ENCODE measurements at places on chromosomes 1 and 21. TPM values are rescaled to one million over a fixed set of nuclear protein-coding genes. Genes with fewer than 3 reads are reported as not detected.
A peak's percentile ranks its signal among the peaks of the same experiment; 100 is the strongest.

DNA sequence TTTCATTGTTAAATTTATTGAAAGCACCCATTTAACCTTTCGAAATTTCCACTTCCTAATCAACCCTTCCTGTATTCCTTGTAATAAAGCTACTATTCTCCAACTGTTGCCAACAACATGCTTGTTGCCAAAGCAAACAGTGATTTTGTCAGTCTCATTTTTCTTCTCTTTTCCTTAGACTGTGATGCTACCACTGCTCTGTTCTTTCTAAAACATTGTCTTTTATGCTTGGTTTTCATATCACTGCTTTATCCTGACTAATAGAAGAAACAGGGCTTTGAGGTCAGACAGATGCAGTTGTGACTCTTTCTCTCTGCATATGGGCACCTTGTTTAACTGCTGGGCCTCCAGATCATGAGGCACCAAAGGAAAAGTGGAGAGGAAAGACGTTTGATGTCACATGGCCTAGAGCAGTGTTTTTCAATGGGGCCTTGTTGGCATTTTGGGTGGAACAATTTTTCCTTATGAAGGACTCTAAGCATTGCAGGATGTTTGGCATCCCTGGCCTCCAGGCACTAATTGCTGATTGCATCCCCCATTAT is 56.1 kb downstream of the HMCN1 start:
- peak; percentile 66 for DNase-seq

- DNase-seq: no peak
These were observed 24.3 kb upstream of the KNCN start for GRCh38 chr1:46575778-46576177.

DNA sequence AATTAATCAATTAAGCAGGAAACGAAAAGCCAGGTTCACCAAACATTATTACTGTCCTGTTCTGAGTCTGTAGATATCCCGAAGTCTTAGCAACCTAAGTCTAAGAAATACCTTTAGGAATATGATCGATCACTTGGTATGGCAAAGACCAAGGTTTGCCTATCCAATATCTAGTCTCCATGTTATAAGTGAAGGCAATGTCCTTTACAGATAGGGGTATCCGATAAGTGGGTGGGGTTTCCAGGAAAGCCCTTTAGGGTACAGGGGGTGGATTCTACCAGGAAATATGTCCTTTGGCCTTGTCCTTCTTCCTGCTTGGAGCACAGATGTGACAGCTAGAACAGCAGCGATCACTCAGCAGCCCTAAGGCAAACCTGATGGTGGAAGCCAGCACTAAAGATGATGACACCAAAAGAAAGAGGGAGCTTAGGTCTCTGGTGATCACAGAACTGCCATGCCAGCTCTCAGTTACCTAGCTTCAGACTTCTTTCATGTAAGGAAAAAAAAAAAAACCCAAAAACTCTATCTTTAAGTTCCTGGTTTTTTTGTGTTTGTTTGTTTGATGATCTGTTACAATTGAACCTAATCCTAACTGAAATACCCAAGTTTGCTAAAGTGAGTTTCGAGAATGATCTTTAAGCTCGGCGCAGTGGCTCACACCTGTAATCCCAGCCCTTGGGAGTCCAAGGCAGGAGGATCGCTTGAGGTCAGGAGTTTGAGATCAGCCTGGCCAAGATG is 40.8 kb downstream of the DSTYK start:
- DNase-seq: no peak

DNA sequence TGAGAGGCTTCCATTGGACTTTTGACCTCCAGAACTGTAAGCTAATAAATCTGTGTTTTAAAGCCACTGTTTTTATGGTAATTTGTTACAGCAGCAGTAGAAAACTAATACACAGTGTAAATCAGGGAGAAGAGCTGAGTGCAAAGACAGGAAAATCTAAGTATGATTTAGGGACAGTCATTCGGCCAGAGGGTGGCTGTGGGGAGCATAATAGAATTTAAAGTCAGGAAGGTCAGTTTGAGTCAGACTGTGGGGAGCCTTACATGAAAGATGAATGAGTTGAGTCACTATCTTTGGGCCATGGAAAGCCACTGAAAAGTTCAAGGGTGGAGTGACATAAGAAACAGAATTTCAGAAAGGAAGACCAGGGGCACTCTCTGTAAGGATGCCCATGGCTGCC is 52.4 kb upstream of the SSX2IP start:
- peak; percentile 66 for DNase-seq

DNA sequence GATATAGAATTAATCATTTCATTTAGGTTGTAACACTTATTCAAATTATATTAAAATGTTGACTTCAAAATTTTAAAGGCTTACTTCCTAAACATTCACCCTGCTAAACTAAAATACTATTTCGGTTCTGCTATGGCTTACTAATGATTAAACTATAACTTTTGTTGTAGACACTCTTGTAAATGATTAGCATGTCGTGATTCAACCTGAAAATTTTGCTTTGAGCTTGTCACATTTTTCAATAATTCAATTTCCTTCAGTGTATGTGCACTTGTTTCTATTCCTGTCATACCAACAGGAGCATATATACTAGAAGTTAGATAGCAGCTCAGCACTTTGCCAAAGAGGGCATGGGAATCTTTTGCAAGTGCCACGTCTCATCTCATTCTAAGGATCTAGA is 1018.8 kb downstream of the AMY1C start:
- DNase-seq: no peak

DNA sequence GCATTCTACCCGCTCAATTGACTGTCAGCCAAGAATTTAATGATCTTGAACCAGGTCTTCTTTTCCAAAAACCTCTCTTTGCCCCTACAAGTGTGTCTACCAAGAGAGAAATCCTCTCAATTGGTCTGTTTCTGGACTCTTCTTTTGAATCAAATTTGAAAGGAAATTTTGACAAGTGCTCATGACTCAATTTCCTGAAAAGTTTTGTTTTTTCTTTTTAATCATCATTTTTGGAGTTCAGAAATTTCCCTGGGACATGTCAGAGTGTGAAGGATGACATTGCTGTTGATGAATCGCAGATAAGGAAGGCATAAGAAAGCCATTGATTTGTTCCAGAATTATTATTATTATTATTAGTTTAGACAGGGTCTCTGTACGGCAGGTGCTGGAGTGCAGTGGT is 88.2 kb upstream of the AKT3 start:
- no peak for DNase-seq

DNA sequence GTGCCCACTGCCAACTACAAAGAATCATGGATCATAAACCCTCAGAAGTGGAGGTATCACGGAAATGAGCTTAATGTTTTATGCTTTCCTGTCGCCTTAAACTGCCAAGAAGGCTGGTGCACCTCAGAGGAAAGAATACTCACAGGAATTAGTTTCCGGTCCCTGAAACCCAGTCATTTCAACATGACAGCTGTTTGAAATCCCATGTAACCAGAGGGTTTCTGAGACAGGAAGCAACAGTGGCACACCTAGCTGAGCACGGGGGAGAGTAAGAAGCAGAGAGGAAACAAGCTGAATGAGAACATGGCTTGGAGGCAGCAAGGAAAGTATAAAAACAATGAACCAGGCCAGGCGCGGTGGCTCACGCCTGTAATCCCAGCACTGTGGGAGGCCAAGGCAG is 3.9 kb downstream of the JAK1 start:
- no peak for DNase-seq

DNA sequence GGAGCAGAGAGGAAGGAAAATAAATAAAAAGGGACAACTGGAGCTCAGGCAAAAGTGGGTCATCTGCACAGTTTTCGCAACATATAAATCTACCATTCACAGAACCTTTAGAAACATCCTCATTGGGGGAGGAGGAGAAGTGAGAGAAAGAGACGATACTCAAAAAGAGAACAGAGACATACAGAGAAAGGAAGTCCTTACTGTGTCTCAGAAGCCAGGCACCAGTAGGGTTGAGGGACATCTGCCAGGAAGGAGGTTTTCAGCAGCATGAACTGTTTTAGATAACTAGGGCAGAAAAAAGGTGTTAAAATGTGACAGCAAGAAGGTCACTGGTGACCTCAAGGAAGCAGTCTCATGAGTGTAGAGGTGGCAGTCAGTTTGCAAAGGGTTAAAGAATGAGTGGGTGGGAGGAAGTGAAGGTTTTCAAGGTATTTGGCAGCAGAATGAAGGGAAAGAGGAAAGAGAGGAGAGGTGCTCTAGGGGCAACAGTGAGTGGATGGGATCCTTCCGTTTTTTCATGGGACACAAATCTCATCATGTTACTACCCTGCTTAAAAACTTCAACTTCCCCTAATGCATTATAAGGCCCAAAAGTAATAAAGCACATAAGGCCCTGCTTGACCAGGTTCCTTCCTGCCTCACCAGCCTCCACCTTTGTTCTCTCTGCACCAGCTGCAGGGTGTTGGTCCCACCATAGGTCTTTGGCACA is 9.5 kb downstream of the JAK1 start:
- DNase-seq: no peak

GRCh38 chr1:30744060-30744756 is 13.4 kb downstream of the LAPTM5 start:
- DNase-seq: peak; percentile 76

GRCh38 chr1:175919001-175919400 is 175.6 kb upstream of the TNR start:
- DNase-seq: no peak

GRCh38 chr1:200888349-200888838 is 6.3 kb upstream of the INAVA start:
- peak; percentile 98 for DNase-seq

GRCh38 chr1:30054126-30054525 is 669.3 kb downstream of the MATN1 start:
- DNase-seq: no peak

DNA sequence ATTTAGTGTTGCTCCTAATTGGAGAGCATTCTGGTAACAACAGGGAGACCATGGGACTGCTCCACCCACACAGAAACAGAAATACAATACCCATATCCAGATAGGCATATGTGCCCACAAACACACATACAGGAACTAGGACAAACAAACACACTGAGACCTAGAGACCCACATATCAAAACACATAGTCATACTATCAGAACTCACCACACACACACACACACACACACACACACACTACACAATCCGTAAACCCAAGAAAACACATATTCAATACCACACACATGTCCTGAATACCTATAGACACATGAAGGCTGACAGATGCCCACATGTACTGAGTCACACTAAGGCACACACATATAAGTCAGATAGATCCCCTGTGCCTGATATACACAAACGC is 3.5 kb upstream of the NFASC start:
- DNase-seq: no peak

DNA sequence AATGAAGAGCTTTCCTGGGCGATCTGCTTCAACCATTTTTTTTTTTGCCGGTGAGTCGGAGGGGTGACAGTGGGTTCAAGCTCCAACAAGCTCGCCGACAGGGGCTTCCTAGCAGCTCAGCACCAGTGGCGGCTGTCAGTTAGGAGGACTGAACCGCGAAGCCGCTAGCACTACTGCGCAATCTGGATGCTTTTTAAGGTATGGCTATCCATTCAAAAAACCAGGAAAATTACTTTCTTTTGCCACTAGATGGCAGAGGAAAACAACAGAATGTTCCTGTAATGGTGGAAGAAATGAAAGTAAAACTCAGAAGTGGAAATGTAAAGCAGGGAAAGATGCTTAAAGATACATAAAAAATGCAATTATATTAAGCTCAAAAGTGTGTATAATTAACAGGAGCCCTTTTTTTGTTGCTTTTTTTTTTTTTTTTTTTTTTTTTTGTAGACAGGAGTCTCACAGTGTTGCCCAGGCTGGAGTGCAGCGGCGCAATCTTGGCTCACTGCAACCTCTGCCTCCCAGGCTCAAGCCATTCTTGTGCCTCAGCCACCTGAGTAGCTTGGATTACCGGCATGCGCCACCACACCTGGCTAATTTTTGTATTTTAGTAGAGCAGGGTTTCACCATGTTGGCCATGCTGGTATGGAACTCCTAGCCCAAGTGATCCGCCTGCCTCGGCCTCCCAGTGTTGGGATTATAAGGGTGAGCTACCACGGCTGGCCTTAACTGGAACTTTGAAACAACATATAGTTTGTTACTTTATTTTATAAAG is 8.5 kb downstream of the KYAT3 start:
- DNase-seq: peak; percentile 73

GRCh38 chr1:1011396-1011949 is 1.8 kb upstream of the ISG15 start:
- no peak for DNase-seq

DNA sequence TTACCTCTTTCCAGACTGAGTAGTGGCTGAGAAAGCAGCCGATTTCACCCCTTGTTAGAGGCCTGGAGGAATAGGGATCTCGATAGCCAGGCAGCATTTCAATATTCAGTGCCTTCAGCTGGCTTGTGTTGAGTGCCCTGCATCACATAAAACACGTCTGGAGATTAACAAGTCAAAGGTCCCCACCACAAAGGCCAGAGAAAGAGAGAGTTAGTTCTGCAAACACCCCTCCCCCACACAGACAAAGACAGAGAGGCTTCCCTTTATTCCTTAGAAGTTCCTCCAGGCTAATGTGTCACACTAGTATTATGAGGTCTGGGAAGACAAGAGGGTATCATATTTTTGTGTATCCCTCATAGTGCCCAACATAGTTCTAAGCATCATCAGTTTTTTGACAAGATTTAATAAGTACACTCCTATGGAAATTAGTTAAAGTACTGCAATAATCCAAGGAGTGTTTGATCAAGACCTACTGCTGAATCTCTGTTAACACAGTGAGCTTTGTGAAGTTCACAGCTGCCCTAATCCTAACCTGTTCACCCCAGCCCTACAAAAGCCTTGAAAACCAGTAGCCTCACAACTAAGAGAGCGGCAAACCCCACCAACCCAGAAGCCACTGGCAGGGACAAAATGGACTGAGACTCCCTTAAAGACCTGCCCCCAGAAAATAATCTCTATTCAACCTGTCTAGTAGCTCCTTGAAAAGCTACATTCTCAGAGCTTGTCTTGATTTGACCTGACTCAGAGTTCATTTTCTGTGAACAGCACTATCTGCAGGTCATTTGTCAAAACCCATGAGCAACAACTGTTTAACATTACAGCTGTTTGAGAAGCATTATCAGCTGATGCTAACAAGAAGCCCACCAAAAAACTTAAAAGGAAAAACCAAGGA is 91.9 kb downstream of the COLGALT2 start:
- peak; percentile 46 for DNase-seq

- no peak for DNase-seq
These were observed 10.7 kb upstream of the ARHGEF16 start for GRCh38 chr1:3443807-3444206.

Gene SRGAP2B
- total RNA-seq: 13.9 TPM

Gene TSTD1
- total RNA-seq: 0.48 TPM

Gene CATSPERE
- 0.29 TPM for total RNA-seq

Gene NID1
- 50.9 TPM for total RNA-seq

Gene LCE1C
- not detected for total RNA-seq

Gene ICOSLG
- 4.6 TPM for total RNA-seq

Gene POFUT2
- total RNA-seq: 30.3 TPM
